ENCODE measurements at places on chromosomes 6 and 20. TPM values are rescaled to one million over a fixed set of nuclear protein-coding genes. Genes with fewer than 3 reads are reported as not detected.

GRCh38 chr6:32852844-32853540 is 512 bp downstream of the TAP1 start:
- DNase-seq, result peak; percentile 74

DNA sequence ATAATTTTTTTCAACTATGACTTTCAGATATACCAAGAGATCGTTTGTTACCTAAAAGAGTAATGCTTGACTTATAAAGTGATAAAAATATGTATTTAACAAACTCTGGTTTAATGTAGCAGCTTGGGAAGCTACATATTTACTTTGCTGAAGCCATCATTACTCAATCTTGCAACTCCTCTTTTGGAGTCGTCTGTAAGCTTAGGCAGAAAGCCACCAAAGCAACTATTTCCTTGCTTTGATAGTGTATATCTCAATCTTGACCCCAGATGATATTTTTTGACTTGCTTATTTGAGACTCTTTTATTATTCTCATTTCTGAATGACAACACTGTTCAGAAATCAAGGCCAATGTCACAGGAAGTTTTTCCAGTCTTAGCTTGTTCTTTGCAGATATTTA is 183.0 kb downstream of the SAMD5 start:
- DNase-seq, result no peak

DNA sequence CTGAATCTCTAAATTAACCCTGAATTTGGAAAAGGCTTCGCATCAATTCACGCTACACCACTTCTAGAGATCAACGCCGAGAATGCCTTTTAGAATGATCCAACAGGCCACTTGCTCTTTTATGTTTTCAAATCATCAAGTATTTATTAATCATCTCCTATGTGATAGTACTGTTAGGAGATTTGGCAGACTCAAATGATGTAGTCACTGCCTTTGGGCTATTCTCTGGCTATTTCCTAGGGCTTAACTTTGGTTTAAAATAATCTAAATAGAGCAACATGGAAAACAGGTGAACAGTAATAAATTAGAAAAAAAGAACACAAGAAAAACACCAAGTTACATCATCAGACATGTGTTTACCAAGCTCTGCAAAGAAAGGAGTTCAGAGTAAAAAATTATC is 140.3 kb downstream of the TENT5A start:
- DNase-seq, result no peak

DNA sequence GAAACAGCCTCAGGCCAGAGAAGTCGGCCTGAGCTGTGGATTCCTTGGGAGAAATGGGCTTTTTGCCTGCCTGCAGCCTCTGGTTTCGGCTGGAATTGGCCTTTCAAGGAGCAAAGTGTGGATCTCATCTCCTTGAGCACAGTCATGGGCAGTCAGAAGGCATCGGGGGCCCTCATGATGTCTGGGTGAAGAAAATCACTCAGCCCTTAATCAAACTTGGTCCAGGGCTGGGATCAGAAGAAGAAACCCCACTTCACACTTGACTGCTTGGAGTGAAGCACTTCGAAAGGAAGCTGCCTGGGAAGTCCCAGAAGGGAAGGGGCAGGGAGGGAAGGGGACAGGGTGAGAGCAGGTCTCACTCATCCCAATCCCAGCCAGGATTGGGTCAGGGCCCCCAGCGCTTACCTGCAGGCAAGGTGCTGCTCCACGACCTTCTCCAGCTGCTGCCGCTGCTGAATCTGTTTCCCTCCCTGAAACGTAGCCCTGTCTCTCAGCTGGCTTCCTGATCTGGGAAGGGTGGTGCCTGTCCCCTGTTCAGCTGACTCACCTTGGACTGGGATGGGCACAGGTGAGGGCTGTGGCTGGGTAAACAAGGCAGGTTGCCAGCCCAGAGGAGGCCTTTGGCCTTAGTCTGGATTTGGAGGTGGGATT is at the start of gene SDCBP2:
SDCBP2 (minus strand) TSS at position 460 of the 651 bp plus-strand sequence. CDS start 8,723 bp downstream, outside the sequence.
- DNase-seq, result peak; percentile 48

DNA sequence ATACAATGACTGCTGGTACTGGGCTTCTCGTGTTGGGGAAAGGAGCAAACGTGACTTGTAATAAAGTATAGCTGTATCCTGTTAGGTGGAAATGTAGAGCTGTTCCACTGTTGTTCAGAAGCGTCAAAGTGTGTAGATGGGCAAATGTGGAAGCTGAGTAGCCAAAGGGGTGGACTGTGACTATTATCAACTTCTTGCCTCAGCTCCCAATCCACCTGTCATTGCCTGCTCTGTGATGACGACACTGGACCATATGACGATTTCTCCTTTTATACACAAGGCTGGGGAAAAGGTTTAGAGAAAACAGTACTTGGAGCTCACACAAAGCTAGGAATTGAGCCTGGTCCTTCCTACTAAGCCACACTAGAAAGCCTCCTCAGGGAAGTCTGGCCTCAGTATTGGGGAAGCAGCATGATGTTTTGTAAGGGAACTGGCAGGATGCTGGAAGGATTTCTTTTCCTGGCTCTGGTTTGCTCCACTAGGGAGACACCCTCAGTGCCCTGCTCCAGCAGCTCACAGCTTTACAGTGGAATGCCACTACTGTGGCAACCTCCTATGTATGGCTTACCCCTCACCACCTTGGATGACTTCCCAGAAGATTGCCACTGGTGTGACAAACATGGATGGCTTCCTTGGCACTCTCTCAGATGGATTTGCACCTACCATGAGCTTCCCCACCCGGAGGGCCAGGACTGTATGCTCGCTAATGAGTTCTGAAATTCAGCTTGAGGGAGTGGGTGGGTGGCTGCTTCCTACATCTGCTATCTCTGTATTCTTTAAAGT is 20.0 kb downstream of the CD164 start:
- DNase-seq, result no peak

GRCh38 chr20:36599912-36600345 is 5.7 kb upstream of the RAB5IF start:
- DNase-seq, result no peak

DNA sequence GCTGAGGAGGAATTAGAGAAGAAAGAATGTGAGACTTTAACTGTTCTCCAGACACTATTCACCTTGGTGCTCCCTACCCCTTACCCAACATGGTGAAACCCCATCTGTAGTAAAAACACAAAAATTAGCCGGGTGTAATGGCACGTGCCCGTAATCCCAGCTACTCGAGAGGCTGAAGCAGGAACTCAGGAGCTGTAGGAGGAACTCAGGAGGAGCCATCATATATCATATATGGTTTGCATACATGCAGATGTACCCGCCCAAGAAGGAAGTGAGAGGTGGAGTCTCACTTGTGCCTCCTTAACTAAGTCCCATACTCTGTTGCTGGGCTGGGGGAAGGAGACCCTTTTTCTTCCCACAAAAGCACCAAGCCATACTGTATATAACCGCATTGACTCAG is 35.5 kb upstream of the ME1 start:
- no peak for DNase-seq

DNA sequence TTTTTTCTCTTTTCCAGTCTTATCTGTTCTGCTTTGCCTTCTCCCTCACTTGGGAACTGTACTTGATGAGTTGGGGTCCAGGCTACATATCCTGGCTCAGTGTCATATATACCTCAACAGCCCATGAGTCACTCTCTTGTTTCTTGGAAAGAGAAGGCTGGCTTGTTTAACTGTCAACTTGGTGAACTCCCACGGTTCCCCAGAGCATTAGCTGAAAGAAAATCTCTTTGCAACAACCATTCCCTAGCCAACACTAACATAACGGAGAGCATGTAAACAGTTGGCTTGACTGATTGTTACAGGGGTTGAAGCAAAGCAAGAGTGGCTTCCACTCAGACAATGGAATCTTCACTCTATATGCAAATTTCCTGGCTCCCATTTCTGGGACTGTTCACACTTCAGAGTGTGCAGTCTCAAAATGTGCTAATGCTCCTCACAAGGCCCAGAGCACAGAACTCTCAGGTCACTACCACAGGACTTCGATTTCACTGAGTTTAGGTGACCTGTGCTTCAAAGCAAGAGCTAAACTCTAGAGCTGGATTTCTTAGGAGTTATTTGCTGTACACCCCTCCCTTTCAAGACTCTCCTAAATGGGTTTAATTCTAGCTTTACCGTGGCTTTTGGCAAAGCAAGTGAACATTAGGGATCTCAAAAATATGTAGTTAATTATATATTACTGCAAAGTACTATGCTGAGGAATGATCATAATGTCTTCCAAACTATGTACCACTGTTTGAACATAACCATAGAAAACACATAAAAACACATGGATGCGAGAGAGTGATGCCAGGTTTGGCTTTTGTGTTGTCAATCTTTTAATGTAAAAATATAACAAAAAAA is 609.8 kb downstream of the RFPL4B start:
- no peak for DNase-seq

Gene SALL4
- 2.6 TPM for total RNA-seq

Gene XRN2
- total RNA-seq, result 45.3 TPM

Gene TENT5A
- 24.2 TPM for total RNA-seq

Gene COX4I2
- 8.3 TPM for total RNA-seq

Gene SLC22A2
- total RNA-seq, result not detected

Data from sciatic nerve (tissue), 2 donors.